HFFc6 (cell line): ENCODE measurements at places on chromosomes 7 and 10.

DNA sequence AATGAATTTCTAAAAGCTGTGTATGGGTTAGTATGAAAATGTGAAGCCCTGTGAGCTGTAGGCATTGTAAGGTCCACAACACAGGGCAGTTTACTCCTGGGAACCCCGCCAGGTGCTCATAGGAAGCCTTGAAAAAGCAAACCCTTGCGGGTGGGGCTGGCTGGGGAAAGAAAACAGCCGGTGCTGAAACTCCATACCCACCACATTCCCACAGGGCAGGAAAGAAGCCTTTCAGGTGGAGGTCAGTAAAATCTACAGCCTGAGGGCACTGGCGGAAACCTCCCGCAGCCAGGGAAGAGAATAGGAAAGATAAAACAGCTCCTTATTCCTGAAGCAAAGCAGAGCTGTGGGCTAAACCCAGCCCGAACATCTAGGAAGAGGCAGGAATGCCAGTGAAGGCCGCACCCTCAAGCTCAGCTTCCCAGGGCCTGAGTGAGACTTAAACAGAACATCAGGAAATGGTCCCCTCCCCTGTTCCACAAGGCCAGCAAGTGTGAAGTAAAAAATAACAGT, 34.7 kb downstream of the PODXL start:
- DNase-seq: no peak

GRCh38 chr10:114084215-114084614, 40.5 kb downstream of the ADRB1 start:
- no peak for DNase-seq

GRCh38 chr10:11355592-11355991, 255.9 kb downstream of the USP6NL start:
- no peak for DNase-seq

DNA sequence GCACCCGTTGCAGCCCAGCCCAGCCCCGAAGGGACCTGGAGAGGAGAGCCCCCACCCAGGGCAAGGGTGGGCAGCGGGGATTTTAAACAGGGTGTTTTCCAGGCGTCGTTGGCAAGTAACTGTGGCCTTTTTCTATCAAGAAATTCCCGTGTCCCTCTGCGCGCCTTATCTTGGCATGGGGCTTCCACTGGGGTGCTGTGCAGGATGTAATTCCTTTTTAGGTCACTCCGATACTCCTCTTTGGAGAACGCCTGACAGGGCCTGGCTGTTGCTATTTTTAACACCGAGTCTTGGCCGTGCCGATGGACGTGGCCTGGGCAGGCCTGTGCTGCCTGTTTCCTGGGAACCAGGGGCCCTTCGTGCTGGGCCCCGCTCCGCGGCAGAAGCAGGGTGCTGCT, 93.8 kb downstream of the INPP5A start:
- no peak for DNase-seq

GRCh38 chr10:126533644-126534043, 136.8 kb downstream of the C10orf90 start:
- no peak for DNase-seq

DNA sequence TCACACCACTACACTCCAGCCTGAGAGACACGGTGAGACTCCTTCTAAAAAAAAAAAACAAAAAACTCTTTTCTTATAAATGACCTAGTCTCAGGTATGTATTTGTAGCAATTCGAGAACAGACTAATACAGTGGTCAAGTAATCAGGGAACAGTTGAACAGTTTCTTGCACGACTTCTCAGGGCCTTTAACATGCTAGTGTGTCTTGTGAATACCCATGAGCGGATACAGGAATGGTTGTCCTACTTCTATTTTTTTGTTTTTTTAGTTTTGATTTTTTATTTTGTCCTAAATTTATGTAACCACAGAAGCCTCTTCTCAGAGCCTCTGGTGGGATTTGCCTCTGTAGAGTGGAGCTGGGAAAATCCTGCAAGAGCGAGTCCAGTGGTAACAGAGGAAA, 71.0 kb upstream of the NANOS1 start:
- DNase-seq: no peak

DNA sequence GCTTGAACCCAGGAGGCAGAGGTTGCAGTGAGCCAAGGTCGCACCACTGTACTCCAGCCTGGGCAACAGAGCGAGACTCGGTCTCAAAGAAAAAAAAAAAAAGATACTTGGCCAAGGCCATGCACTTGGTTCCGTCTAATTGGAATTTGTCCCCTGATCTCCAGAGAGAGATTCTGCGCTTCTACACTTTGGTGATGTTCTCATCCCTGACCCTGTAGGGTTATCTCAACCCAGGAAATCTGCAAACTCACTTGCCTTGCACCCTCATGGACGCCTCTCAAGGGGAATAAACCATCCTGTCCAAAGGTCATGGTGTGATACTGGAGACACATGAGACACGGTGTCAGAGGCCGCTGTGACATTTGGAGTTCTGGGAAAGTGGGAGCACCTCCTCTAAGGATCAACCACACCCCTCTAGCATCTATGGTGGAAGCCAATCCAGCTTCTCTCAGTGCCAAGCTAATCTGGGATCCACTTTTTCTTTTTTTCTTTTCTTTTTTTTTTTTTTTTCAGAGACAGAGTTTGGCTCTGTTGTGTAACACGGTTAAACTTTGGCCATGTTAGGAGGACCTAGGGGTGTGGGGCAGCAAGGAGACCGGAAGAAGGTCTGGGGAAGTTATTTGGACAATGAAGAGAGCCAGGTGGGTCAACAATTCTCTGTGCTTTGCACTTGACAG, 7.8 kb upstream of the POR start:
- no peak for DNase-seq

DNA sequence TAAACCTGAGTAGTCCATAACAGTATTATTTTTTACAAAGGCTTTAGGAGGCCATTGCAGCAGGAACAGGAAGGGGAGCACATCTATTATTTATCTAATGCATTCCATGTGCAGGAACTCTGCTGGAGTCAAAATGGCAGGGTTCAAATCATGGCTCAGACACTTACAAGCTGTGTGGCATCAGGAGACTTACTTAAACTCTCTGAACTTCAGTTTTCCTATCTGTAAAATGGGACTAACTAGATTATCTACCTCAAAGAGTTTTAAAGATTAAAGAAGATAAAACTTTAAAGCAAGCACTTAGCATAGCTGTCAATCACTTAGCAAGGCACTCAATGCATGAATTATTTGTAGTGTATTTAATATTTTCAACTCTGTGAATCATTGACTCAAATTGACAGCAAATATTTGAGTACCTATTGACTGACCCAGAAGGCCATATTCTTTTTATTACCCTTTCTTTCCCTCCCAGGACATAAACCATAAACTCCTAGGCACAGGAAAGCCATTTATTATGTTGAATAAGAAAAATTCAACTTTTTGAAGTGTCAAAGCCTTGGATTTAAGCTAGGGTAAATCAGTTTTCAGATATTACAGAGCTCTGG, 115.8 kb upstream of the FAM204A start:
- DNase-seq: no peak

- DNase-seq: no peak
Observed at GRCh38 chr10:101940916-101941315, 97.3 kb upstream of the KCNIP2 start.

DNA sequence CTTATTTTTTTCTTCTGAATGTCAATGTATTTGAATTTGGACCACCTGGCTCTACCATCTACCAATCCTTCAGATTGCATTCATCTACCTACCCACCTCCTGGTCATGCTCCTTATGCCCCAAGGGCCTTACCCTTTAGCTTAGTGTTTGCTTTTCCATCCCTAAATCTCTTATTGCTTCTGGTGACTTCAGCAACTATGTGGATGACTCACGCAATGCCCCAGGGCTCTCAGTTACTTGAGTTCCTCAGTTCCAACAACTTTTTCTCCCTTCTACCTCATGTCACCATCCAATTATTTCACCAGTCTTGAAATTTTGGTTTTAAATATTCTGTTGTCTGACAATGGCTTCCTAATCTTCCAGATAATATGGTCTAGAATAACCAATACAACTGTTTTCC, 118.9 kb downstream of the CFAP58 start:
- peak; percentile 73 for DNase-seq

DNA sequence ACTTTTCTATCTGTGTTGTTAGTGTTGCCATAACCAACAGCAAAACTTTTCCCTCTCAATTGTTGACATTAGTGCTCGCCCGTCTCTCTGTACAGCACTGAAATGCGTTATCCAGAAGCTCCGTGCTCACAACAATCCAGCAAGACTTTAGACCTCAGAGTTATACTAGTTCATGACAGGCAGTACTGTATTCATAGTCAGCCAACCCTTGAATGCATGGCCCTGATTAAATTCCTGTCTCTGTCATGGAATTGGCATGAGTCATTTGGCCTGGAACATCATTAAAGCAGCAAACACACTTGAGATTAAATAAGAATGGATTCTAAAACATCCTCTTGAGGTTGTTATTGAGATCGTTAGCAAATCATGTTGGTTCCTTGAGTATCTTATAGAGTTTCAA, 405.5 kb upstream of the C7orf33 start:
- no peak for DNase-seq

GRCh38 chr7:142762104-142762503, 8.7 kb upstream of the PRSS2 start:
- no peak for DNase-seq

DNA sequence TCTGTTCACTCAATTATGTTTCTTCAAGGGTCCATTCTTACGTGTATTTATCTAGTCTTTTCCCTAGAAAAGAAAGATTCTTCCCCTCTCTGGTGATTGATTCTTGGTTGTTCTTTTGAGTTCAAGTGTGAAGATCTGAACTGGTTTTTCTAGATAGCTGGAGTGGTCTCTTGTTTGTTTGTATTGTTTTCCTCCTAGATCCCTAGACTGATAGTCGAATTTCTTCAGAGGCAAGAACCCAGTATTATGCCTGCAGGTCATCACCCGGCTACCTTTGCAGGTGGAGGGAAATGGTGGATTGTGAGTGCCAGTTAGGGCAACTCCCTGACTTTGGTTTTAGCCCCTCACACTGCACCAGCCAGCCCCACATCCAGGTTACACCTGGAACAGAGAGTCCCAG, 2.2 kb upstream of the RSU1 start:
- no peak for DNase-seq

GRCh38 chr7:154613811-154614210, 389.1 kb downstream of the PAXIP1 start:
- DNase-seq: no peak

- DNase-seq: no peak
Observed at GRCh38 chr10:88458209-88458608, 124.9 kb downstream of the RNLS start.

DNA sequence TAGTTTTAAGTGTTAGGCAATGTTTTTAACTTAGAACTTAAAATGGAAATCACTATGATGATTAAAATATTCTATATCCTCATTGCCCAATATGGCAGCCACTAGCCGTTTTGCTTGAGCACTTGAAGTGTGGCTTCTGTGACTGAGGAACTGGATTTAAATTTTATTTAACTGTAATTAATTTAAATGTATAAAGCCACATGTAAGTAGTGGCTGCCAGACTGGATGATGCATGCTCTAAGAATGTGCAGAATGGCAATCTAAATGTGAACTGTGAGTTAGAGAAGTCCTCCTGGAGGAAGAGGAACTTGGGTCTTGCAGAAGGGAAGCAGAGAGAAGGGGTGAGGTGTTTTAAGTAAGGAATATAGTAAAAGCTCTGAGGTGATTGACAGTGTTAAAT, 451.4 kb downstream of the SUGCT start:
- DNase-seq: peak; percentile 59

GRCh38 chr10:87504640-87505365, at the start of gene MINPP1:
Gene MINPP1, plus strand, starts transcription at chr10:87504893. Its CDS starts 23 bp downstream, at chr10:87504916.
- peak; percentile 80 for DNase-seq

GRCh38 chr10:118324140-118324539, 18.0 kb downstream of the FAM204A start:
- DNase-seq: no peak

GRCh38 chr10:132383101-132383500, 13.9 kb upstream of the PWWP2B start:
- DNase-seq: no peak

GRCh38 chr10:77392851-77393250, 244.8 kb downstream of the KCNMA1 start:
- peak; percentile 99 for DNase-seq

DNA sequence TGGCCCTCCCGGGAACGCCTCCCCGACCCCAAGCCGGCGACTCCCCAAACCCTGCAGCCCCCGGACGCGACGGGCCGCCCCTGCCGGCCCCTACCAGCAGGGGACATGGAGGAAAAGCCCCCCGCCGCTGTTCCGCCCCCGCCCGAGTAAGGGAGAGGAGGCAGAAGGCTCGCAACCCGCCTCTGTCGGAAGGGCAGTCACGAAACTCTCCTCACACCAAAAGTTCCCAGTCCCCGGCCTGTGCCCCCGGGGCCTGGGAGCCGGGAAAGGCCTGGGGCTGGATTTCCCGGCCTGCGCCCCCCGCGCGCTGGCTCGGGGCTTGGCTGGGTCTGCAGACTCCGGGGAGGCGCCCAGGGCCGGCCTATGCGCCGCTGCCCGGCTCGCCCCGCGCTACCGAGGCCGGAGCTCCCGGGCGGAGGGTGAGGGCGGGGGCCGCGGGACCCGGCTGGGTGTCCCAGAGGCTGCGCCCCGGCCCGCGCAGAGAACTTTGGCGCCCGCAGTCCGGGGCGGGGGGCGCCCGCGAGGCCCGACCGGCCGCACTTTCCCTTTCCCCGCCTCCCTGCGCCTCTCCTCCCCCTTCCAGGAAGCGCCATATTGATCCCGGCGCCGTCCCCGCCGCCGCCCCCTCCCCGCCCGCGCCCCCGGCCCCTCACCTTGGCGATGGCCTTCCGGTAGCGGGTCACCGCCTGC, 728 bp downstream of the PARD3 start:
- DNase-seq: no peak

DNA sequence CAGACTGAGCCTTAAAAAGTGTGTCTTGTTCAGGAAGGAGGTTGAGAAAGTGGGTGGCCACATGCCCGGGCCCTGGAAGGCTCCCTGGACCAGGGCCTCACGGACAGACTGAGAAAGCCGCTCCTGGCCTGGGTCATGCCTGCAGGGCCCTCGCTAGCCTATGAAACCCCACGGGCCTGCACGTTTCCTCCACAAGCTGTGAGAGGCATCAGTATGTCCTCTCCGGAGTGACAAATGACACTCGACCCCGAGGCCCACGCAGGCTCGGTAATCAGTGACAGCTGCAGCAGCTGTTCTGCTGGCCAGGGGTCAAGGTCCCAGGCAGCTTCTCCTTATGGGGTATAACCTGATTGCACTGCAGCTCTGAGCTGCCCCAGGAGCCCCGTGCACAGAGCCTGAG, 47.6 kb downstream of the ASB13 start:
- DNase-seq: no peak

DNA sequence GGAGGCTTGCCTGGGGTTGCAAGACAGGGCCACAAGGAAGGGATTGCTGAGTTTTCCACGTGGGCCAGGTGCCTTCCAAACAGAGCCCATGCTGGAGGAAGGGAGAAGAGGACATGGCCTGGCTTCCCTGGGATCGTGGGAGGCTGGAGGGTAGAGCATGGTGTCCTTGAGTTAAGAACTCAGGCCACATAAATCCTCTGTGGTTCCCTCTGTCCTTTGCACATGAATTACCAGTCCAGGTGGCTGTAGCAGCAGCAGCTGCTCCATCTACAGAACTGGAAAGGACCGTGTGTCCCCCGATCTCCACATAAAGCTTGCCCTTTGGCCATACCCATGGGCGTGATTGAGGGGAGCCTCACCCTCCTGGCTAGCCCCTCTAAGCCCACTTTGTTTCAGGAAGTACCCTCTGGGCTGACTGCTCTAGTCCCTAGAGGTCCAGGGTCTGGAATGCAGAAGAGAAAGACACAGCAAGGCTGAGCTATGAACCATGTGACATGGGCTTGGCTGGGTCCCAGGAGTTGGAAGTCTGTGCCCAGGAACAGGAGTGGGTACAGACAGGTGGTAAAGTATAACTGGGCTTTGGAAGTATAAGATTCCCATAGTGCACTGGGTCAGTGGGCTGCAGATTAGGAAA, 84.9 kb downstream of the C10orf105 start:
- DNase-seq: no peak
